ENCODE measurements at places on chromosomes 7 and 10. TPM values are rescaled to one million over a fixed set of nuclear protein-coding genes. Genes with fewer than 3 reads are reported as not detected.

DRGX gene
- not detected for total RNA-seq

ACSM6 gene
- not detected for total RNA-seq

TFR2 gene
- 2.9 TPM for total RNA-seq

ATP6V0A4 gene
- total RNA-seq = 0.26 TPM

PILRA gene
- 5.2 TPM for total RNA-seq

HSPA12A gene
- total RNA-seq = 14.6 TPM

CAPZA2 gene
- total RNA-seq = 119 TPM

GARIN1A gene
- 0.67 TPM for total RNA-seq

SSC4D gene
- 1.3 TPM for total RNA-seq

ASB15 gene
- total RNA-seq = not detected

SERPINE1 gene
- total RNA-seq = 712 TPM

AZGP1 gene
- total RNA-seq = not detected

NKX6-2 gene
- total RNA-seq = 0.23 TPM

GIMAP2 gene
- not detected for total RNA-seq

SPAM1 gene
- total RNA-seq = not detected

LRGUK gene
- 0.30 TPM for total RNA-seq
